ENCODE measurements at places on chromosomes 5 and 9.

GRCh38 chr5:174720612-174721529 is 3.5 kb upstream of the MSX2 start:
- no peak for DNase-seq

DNA sequence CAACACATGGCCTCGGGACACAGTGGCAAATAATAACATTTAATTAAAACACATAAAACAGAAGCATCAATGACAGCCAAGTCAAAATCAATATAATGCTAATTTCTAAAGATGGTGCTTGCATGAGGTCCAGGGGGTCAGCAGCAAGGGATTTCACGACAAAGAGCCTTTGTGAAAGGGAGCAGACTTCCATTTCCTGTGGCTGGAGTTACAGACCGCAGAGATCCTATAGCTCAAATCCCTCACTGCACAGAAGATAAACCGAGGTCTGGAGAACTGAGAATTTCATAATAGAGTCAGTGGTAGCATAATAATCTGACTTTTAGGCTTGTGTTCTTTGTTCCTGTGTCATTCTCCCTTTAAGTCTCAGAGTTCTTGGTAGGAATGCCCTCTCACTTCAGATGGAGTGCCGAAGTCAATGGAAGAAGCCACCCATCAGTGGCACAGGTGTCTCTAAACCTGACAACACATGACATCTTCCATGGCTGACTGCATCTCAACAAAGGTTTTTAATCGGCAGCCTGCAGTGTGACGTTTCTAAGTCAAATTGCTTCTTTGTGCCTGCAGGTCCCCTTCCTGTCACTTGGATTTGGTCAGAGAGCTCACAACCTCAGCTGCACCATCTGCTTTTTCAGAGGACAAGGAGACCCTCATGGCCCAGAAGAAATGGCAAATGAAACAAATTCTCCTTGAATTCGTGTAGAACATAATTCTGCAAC is 67.4 kb downstream of the CARTPT start:
- DNase-seq = no peak

DNA sequence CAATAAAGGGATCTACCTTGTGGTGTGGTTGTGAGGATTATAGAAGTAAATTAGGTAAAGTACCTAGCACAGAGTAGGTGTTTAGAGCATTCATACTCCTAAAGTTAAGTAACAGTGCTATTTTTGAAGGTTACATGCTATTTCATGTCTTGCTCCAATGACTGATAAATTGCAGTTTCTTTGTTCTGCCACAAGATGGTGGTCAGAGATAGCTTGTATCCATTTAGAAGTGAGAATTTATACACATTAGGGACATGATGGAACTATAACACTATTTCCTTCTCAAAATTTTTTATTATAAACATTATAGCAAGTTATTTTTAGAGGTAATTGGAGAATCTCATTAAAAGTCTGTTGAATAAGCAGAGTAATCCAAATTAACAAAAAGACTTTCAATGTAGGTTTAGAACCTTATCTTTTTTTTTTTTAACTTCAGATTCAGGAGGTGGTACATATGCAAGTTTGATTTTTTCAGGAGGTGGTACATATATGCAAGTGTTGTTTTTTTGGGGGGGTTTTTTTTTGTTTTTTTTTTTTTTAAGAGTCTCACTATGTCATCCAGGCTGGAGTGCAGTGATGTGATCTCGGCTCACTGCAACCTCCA is 17.1 kb downstream of the MTREX start:
- DNase-seq = no peak

DNA sequence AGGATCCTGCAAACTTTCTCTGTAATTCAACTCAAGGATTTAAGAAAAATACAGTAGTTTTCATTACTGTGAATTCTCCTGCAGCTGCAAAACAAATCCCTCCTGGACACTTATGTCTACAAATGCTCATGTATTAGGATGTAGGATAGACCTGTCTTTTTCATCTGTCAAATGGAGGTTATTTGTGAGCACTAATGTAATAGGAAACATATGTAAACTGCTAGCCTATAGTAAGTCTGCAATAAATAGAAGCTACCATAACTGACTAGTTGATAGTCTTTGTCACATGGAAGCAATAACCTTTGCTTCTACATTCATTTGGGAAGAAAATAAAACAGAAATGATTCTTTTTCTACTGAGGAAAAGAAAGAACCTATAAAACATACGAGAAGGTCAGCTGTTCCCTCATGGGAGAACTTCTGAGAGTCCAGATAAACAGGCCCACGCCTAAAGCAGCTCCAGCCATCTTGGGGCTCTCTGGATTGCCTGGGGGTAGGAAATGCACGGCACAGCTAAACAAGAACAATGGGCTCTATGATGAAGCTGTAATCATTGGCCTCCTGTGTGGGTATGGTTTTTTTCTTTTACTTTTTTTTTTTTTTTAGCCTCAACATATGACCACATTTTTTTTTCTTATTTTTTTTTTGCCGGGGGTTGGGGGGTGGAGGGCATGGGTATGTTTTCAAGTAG is 6.2 kb downstream of the KCNV2 start:
- DNase-seq = no peak

DNA sequence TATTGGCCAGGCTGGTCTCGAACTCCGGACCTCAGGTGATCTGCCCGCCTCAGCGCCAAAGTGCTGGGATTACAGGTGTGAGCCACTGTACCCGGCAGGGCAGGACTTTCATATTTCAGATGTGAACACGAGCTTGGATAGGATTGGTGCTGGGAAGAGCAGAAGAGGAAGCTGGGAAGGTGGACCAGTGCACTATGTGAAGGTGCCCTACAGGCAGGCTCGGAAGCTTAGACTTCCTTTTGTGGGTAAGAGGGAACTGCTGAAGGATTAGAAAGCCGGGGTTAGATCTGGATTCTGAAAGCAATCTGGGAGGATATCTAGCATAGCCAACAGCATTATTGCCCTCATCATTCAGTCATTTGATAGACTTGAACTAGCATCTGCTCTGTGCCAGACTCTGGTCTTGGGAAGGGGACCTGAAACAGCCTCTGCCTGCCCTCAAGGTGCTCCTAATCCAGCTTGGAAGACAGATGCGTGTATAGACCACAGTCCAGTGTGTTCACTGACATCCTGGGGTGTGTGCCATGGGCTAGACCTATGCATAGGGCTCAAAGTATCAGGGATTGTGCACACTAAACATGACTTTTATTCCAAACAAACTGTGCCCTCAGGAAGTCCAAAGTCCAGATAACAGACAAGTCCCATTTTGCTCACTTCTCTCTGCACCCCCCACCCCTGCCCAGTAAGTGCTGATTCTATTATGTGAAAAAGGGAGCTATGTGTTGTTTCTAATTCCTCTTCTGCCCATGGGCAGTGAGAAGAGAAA is 637 bp downstream of the CBY3 start:
- no peak for DNase-seq

GRCh38 chr9:95250462-95251221 is 66.9 kb downstream of the FANCC start:
- no peak for DNase-seq

DNA sequence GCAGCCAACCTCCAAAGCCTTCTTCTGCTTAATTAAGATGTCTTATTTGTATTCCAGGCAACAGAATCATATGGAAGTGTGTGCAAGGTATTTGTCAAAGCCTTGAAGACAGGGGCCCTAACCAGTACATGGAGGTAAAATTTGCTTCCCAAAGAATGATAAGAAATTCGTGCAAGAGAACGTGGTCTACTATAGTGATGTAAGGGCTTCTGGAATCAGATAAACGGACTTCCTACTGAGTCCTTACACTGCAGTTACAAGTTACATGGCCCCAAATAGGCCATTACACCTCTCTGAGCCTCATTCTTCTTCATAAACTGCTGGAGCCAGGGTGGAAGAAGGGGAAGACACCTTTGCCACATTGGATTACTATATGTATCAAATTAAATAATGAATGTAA is 15.9 kb upstream of the ISOC1 start:
- DNase-seq = no peak

GRCh38 chr5:21254161-21254560 is 1266.2 kb upstream of the CDH18 start:
- no peak for DNase-seq

GRCh38 chr9:108844391-108844790 is 11.4 kb downstream of the ACTL7B start:
- no peak for DNase-seq

- DNase-seq = no peak
Observed at GRCh38 chr5:181098762-181099601, 32.0 kb downstream of the OR2V1 start.

DNA sequence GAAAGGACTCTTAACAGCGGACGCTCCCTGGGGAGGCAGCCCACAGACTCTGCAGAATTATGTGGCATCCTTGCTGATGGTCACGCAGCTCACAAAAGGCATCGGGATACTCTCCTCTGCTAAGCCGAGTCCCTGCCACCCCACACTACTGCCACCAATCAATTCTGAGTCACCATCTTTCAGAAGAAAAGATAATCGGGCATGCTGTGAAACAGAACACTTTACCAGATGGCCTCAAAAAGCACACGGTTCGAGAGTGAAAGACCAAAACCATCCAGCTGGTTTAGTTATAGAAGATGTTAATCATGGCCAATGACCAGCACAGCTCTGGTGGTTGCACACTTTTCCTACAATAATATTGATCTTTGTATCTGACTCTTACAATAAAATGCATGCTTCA is 136.3 kb downstream of the MYO10 start:
- DNase-seq = no peak

GRCh38 chr5:124056326-124056990 is 544.5 kb downstream of the CSNK1G3 start:
- DNase-seq = no peak

- no peak for DNase-seq
Observed at GRCh38 chr9:31389075-31389474, 995.4 kb upstream of the ACO1 start.

GRCh38 chr5:55899344-55899743 is 48.2 kb downstream of the IL31RA start:
- no peak for DNase-seq
